Epithelial cell of prostate (primary cell): ENCODE measurements at places on chromosomes 1 and 21.
A peak's percentile ranks its signal among the peaks of the same experiment; 100 is the strongest.

DNA sequence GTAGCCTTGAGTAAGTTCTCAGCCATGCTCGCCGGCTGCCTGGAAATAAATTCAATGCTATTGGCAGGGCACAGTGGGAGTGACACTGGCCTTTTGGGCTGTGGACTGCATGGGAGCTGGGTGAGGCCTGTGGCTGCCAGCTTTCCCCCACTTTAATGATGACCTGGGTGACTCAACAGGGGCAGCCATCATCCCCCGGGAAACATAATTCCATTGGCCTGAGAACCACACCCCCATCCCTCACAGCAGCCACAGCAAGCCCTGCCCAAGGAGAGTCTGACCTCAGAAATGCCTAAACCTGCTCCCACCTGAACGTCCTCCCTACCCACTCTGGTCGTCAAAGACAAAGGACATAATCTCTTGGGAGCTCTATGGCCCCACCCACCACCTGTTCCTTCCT is 384.0 kb downstream of the LTN1 start:
- DNase-seq = no peak

GRCh38 chr1:66503841-66504470 is 30.0 kb upstream of the SGIP1 start:
- peak; percentile 8 for DNase-seq

DNA sequence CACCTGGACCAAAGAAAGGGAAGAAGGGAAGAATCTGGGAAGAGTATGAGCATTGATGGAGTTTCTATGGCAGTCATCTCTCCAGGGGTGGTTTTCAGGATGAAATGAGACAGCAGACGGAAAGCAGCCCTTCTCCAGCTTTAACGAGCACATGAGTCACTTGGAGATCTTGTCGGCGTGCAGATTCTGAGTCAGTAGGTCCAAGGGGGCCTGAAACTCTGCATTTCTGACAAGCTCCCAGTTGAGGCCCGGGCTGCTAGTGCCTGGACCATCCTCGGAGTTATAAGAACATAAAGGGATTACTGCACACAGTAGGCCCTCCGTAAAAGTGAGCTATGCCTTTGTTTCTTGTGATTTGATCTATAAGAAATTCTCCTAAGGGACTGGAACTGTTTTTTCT is 17.6 kb downstream of the HSPG2 start:
- peak; percentile 43 for DNase-seq

DNA sequence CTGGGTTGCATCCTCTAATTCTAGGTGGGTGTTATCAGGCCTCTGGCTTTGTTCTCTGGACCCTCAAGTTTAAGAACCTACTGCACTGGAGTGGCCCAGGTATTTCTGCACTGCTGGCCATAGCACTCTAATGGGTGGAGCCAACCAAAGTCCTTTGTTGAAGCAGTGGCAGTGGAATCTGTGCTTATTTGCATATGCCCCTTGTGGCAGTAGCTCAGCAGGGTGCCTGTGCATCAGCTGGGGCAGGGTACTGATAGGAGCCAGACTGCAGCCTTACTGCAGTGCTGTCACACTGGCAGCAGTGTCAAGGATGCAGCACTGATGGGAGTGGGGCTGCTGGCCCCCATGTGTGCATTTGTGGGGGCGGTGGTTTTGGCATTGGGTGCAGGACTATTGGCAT is 660.6 kb downstream of the LRRIQ3 start:
- no peak for DNase-seq

DNA sequence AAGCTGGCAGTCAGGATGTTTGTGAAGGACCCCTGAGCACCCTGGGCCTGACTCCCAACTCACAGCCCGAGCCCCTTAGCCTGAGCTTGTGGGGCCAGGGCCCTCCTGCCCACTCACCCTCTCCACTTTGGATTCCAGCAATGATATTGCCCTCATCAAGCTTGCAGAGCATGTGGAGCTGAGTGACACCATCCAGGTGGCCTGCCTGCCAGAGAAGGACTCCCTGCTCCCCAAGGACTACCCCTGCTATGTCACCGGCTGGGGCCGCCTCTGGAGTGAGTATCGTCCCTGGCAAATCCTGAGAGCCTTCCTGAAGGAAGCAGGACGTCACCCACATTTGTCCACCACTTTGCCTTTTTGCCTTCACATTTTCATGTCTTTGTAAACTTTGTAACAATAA is 5.0 kb downstream of the CTRC start:
- no peak for DNase-seq

DNA sequence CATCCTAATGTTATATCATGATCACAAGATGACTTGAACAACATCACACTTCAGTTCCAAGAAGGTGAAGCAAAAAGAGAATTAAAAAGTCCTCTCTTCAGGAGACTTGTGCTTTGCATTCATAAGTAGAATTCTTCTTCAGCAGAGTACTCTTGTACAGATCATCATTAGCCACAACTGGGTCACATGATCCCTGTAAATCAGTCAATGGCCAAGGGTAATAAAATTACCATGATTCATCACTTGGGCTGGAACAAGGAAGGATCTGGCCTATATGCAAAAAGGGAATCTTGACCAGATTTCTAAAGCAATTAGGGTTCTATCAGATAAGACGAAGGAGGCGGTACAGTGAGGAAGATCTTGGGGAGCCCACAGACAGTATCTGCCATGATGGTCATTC is 458.0 kb upstream of the DEPDC1 start:
- peak; percentile 50 for DNase-seq

- no peak for DNase-seq
Measured at GRCh38 chr1:81369833-81370232, 430.9 kb upstream of the ADGRL2 start.

DNA sequence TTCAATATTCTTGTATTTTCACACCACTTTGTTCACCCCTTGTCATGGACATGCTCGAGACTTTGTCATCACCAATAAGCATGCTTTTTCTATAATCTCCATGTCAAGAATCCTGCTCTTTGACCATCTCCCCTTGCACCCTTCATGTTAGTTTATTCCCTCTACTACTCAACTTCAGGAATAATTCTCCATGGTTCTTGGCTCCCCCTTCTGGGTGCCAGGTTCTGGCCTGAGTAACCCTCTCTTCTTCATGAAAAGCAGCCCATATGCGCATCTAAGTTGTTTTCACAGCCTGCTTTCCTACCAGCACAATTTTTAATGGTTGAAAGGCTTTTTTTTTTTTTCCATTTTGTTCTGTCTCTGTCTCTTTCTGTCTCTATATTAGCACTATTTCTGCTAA is 160.7 kb downstream of the LEPR start:
- no peak for DNase-seq

GRCh38 chr21:31103571-31104265 is 65.4 kb upstream of the KRTAP19-8 start:
- no peak for DNase-seq

GRCh38 chr1:186179231-186179630 is 195.8 kb downstream of the TPR start:
- no peak for DNase-seq

- no peak for DNase-seq
Measured at GRCh38 chr1:72586023-72586685, 303.8 kb upstream of the NEGR1 start.

DNA sequence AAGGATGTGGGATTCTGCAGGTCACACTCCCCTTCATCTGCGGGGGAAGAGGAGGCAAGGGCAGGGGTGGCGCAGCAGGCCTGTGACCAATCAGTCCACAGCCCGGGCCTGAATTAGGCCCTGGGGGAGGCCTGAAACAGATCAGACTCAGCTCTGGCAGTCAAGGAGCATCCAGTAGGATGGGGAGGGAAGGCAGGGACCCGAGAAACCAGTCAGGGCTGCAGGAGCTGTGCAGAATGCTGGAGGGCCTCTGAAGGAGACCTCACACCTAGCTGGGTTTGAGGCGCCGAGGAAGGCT is 12.7 kb downstream of the TNNT2 start:
- no peak for DNase-seq

DNA sequence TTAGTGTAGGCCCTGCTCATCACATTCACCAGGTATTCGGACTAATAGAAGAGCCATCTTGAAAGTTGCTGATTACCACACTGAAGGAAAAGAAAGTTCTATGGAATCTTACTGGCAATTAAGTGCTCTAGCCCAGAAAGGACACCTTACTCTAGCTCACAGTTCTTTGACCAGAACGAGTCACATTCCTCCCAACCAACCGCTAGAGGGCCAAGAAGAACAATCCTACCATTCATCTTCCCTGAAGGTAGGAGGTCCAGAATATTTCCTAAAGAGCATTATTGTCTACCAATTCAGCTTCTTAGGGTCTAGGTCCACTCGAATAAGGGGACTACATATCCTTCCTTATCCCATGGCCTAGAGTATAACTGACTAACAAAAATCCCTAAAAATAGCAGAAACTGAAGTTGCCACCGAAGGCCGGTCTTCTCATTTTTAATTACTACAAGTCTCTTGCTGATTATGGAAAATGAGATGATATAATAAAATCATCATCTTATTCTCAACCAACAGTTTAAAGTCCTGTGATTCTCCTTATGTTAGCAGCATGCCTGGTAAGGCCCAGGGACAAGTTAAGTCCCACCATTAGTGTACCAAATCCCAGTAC is 2.7 kb upstream of the FMO1 start:
- no peak for DNase-seq

DNA sequence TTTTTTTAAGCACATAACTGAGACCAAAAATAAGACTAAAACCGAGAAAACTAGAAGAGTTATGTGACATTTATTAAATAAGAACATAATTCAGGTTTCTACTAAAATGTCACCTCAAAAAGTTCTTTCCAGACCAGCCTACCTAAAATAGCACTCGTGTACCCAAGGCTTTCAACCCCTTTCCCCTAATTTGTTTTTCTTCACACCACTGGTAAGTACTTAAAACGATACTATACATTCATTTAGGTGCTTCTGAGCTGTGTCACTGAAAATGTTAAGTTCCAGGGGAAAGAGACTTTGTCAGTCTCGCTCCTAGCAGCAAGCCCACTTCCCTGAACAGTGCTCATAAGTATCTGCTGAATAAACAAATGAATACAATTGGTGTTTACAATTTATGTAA is 6.8 kb downstream of the RRAGC start:
- no peak for DNase-seq
